Psoas muscle (tissue), 8 donors: ENCODE measurements at places on chromosomes 13 and 19. TPM values are rescaled to one million over a fixed set of nuclear protein-coding genes. Genes with fewer than 3 reads are reported as not detected.

DNA sequence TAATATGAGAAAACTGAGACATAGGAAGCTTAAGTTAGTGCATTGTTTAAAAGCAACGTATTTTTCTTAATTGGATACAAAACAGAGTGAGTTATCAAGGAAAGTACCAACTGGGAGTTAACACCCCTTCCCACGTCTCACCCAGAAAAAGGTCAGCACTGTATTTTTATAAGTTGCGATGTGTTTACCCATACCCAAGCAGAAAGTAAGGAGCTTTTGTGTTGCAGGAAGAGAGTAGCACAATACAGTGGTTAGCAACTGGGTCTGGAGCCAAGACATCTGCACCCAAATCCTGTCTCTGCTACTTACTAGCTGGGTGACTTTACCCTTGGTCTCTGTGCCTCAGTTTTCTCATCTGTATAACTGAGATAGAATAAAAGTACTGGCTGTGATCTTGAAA is 34.3 kb downstream of the FAM216B start:
- H3K27me3 ChIP-seq = no peaks in the 10 kb centered on the region
- no peaks in the 10 kb centered on the region for H3K36me3 ChIP-seq
- no peak overlapping the region for H3K27ac ChIP-seq
- DNase-seq = no peak
- H3K4me3 ChIP-seq = no peak overlapping the region

- no peaks in the 10 kb centered on the region for H3K27me3 ChIP-seq
- H3K4me3 ChIP-seq = peak overlapping the region; percentile 100
- no peaks in the 10 kb centered on the region for H3K36me3 ChIP-seq
- peak overlapping the region; percentile 97 for H3K27ac ChIP-seq
- DNase-seq = no peak
Measured at GRCh38 chr19:52270266-52270885, 989 bp downstream of the ZNF766 start.

Gene SLC10A2
- not detected for total RNA-seq

- no peaks in the 10 kb centered on the region for H3K27me3 ChIP-seq
- no peak for DNase-seq
- no peak overlapping the region for H3K4me3 ChIP-seq
- no peak overlapping the region for H3K27ac ChIP-seq
Measured at GRCh38 chr13:74346960-74347359, 212.8 kb upstream of the KLF12 start.

DNA sequence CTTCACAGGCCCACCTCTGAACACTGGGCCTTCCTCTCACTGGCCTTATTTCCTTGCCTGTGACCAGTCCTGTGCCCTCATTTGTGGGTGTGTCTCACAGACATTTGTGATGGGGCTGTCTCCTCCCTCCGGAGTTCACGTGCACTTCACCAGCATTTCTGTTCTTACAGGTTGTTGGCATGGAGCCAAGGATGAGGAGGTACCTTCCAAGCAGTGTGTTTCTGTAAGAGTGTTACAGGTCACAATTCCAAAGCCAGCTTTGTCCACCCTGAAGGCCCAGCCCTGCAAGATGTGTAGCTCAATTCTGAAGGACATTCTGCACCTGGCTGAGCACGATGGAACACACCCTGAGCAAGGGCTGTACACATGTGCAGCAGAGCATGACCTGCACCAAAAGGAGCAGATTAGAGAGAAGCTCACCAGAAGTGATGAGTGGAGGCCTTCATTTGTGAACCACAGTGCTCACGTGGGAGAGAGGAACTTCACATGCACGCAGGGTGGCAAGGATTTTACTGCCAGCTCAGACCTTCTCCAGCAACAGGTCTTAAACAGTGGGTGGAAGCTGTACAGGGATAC is 8.1 kb downstream of the ZNF749 start:
- H3K4me1 ChIP-seq = no peaks in the 10 kb centered on the region
- no peak for DNase-seq
- H3K27me3 ChIP-seq = no peaks in the 10 kb centered on the region
- peaks cover 9% of the 10 kb centered on the region for H3K36me3 ChIP-seq
- H3K4me3 ChIP-seq = no peak overlapping the region
- H3K27ac ChIP-seq = no peak overlapping the region

Gene CPB2
- total RNA-seq = not detected

- peaks cover 12% of the 10 kb centered on the region for H3K36me3 ChIP-seq
- no peak overlapping the region for H3K27ac ChIP-seq
- peak; percentile 70 for DNase-seq
- no peak overlapping the region for H3K4me3 ChIP-seq
- peaks cover 15% of the 10 kb centered on the region for H3K27me3 ChIP-seq
- H3K4me1 ChIP-seq = peaks cover 20% of the 10 kb centered on the region
Measured at GRCh38 chr19:1063030-1063908, 3.7 kb upstream of the ARHGAP45 start.

- H3K36me3 ChIP-seq = no peaks in the 10 kb centered on the region
- H3K4me3 ChIP-seq = no peak overlapping the region
- peaks cover 5% of the 10 kb centered on the region for H3K4me1 ChIP-seq
- DNase-seq = no peak
- H3K27ac ChIP-seq = no peak overlapping the region
Measured at GRCh38 chr19:56085571-56086275, 35.4 kb downstream of the ZNF787 start.

Gene SULT2B1
- not detected for total RNA-seq

- H3K27ac ChIP-seq = no peak within 1 kb of the TSS
- no peaks in the 10 kb centered on the region for H3K4me1 ChIP-seq
- no peak for DNase-seq
- H3K4me3 ChIP-seq = no peak within 1 kb of the TSS
Measured at GRCh38 chr13:36214163-36214921, at the start of gene SOHLH2. Gene SOHLH2, minus strand, starts transcription at chr13:36214556. Its CDS starts 30 bp downstream, at chr13:36214526.

Gene CEACAM8
- not detected for total RNA-seq

- H3K4me1 ChIP-seq = no peaks in the 10 kb centered on the region
- no peaks in the 10 kb centered on the region for H3K36me3 ChIP-seq
- no peak overlapping the region for H3K4me3 ChIP-seq
- H3K27me3 ChIP-seq = peaks cover 17% of the 10 kb centered on the region
Measured at GRCh38 chr19:50657712-50658440, 8.6 kb downstream of the C19orf81 start.

DNA sequence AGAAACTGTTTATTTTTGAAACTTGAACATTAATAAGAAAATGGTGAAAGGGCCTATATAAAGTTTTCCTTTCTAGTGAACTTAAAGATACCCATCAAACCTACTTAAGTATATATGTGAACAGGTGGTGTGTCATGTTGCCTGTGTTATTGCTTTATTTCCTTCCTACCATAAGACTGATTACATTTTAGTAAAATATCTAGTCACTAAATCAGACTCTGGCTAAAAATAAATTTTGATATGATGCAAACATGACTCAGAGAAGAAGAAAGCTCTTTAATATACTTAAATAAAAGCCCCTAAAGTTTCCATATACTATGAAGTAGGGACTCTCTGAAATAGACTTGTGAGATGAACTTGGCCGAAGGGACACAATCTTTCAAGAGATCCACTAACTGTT is 35.1 kb upstream of the FBXL3 start:
- DNase-seq = no peak
- H3K4me3 ChIP-seq = no peak overlapping the region
- H3K36me3 ChIP-seq = peaks cover 6% of the 10 kb centered on the region
- H3K27me3 ChIP-seq = no peaks in the 10 kb centered on the region

GRCh38 chr13:52743569-52743968 is 3.9 kb upstream of the CNMD start:
- H3K4me3 ChIP-seq = no peak overlapping the region
- H3K27ac ChIP-seq = no peak overlapping the region
- no peak for DNase-seq
- H3K27me3 ChIP-seq = peaks cover 44% of the 10 kb centered on the region
- H3K4me1 ChIP-seq = no peaks in the 10 kb centered on the region
- no peaks in the 10 kb centered on the region for H3K36me3 ChIP-seq

GRCh38 chr19:19591133-19591825 is 27.2 kb downstream of the PBX4 start:
- H3K4me3 ChIP-seq = no peak overlapping the region
- no peaks in the 10 kb centered on the region for H3K4me1 ChIP-seq
- DNase-seq = no peak
- H3K27ac ChIP-seq = no peak overlapping the region
- no peaks in the 10 kb centered on the region for H3K27me3 ChIP-seq

- no peak overlapping the region for H3K27ac ChIP-seq
- no peak overlapping the region for H3K4me3 ChIP-seq
- no peaks in the 10 kb centered on the region for H3K4me1 ChIP-seq
- H3K27me3 ChIP-seq = peaks cover 7% of the 10 kb centered on the region
- no peak for DNase-seq
Measured at GRCh38 chr19:3296446-3296845, 69.9 kb upstream of the NFIC start.

GRCh38 chr19:41219924-41220567 is 1.0 kb downstream of the AXL start:
- H3K27ac ChIP-seq = peak overlapping the region; percentile 73
- H3K4me3 ChIP-seq = peak overlapping the region; percentile 65
- no peaks in the 10 kb centered on the region for H3K36me3 ChIP-seq
- peak; percentile 56 for DNase-seq
- H3K4me1 ChIP-seq = no peaks in the 10 kb centered on the region

Gene WASF3
- 7.4 TPM for total RNA-seq

Gene GFY
- total RNA-seq = not detected

Gene ZNF230
- total RNA-seq = 1.0 TPM

GRCh38 chr19:16446724-16447368 is 24.9 kb downstream of the EPS15L1 start:
- DNase-seq = peak; percentile 78
- peaks cover 58% of the 10 kb centered on the region for H3K4me1 ChIP-seq
- no peaks in the 10 kb centered on the region for H3K36me3 ChIP-seq
- peak overlapping the region; percentile 82 for H3K27ac ChIP-seq
- no peaks in the 10 kb centered on the region for H3K27me3 ChIP-seq
- H3K4me3 ChIP-seq = no peak overlapping the region

Gene GJA3
- not detected for total RNA-seq

GRCh38 chr13:28340272-28340793 is 154.6 kb downstream of the FLT1 start:
- no peak overlapping the region for H3K27ac ChIP-seq
- H3K36me3 ChIP-seq = peaks cover 3% of the 10 kb centered on the region
- no peak overlapping the region for H3K4me3 ChIP-seq
- no peak for DNase-seq

- no peak for DNase-seq
- no peak overlapping the region for H3K4me3 ChIP-seq
- H3K27me3 ChIP-seq = no peaks in the 10 kb centered on the region
- H3K36me3 ChIP-seq = no peaks in the 10 kb centered on the region
- H3K4me1 ChIP-seq = peaks cover 13% of the 10 kb centered on the region
Measured at GRCh38 chr13:112781287-112781686, 91.4 kb downstream of the ATP11A start.

DNA sequence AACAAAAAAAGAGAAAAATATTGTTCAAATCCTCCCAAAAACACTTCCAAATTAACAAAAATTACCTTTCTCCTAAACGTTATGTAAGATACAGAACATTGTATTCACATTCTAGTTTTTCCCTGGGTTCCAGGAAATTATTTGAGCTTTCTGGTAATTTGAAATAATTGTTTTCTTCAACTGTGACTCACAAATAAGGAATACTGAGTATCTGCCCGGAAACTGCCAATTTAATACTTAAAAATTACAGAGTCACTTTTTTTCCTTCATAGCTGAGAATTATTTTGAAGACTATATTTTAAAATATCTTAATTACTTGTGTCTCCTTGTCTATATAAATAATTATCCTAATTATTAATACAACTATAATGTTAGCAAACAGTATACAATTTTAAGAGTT is 709.0 kb upstream of the ARGLU1 start:
- H3K36me3 ChIP-seq = no peaks in the 10 kb centered on the region
- DNase-seq = no peak
- no peaks in the 10 kb centered on the region for H3K4me1 ChIP-seq
- no peaks in the 10 kb centered on the region for H3K27me3 ChIP-seq

GRCh38 chr13:32446773-32447465 is 19.0 kb upstream of the N4BP2L1 start:
- H3K27ac ChIP-seq = no peak overlapping the region
- no peak for DNase-seq
- no peaks in the 10 kb centered on the region for H3K27me3 ChIP-seq

DNA sequence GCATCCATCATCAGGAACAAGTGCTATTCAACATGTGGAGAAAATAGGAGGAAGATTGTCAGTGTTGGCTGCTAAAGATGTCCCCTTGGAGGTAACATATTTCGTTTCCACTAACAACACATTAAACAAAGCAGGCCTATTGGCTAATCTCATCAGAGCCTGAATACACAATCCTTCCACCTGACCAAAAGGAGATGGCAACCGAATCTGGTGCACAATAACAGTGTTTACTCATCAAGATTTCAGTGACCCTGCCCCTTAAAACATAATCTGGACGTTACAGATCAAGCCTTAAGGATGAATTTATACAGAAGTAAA is 582.5 kb downstream of the EFNB2 start:
- no peaks in the 10 kb centered on the region for H3K36me3 ChIP-seq
- DNase-seq = no peak
- no peaks in the 10 kb centered on the region for H3K27me3 ChIP-seq
